ENCODE measurements at places on chromosomes 2 and 18. TPM values are rescaled to one million over a fixed set of nuclear protein-coding genes. Genes with fewer than 3 reads are reported as not detected.

The C2orf80 gene
- 26.6 TPM for total RNA-seq

The PJVK gene
- 4.2 TPM for total RNA-seq

The LYG2 gene
- not detected for total RNA-seq

The PAIP2B gene
- 13.3 TPM for total RNA-seq

The CAPN13 gene
- total RNA-seq = 0.25 TPM

The SERPINB2 gene
- total RNA-seq = under 0.01 TPM

The POTEE gene
- total RNA-seq = not detected

The NGEF gene
- 33.4 TPM for total RNA-seq

The FBLN7 gene
- 2.5 TPM for total RNA-seq

The PAX3 gene
- 0.49 TPM for total RNA-seq

The PNO1 gene
- 11.8 TPM for total RNA-seq

The DES gene
- 0.49 TPM for total RNA-seq

The CFAP53 gene
- 0.74 TPM for total RNA-seq

The ABCG5 gene
- not detected for total RNA-seq

The B3GNT7 gene
- total RNA-seq = 0.98 TPM

The RAB6D gene
- total RNA-seq = 0.98 TPM

The KCNIP3 gene
- total RNA-seq = 3.0 TPM

The MYL12B gene
- total RNA-seq = 128 TPM

The MYO3B gene
- 0.25 TPM for total RNA-seq

The CROCC2 gene
- total RNA-seq = not detected

The CWC22 gene
- 22.6 TPM for total RNA-seq

The RTP5 gene
- total RNA-seq = 5.2 TPM

The GBX2 gene
- not detected for total RNA-seq

The CKAP2L gene
- 3.2 TPM for total RNA-seq

The ERICH2 gene
- not detected for total RNA-seq

The BMP10 gene
- total RNA-seq = not detected

The SIX3 gene
- total RNA-seq = 0.49 TPM

The BCL11A gene
- total RNA-seq = 89.5 TPM

The GDF7 gene
- total RNA-seq = under 0.01 TPM

The PASK gene
- total RNA-seq = 13.8 TPM

The KCTD18 gene
- total RNA-seq = 8.1 TPM

The HNMT gene
- 34.2 TPM for total RNA-seq
